Muscle of arm (tissue), 14 donors: ENCODE measurements at places on chromosomes 11 and 22. TPM values are rescaled to one million over a fixed set of nuclear protein-coding genes. Genes with fewer than 3 reads are reported as not detected.

OR8D4 gene
- not detected for polyA plus RNA-seq

SYT7 gene
- 2.0 TPM for polyA plus RNA-seq

TRIM22 gene
- 9.6 TPM for polyA plus RNA-seq

SYTL2 gene
- polyA plus RNA-seq: 85.4 TPM

E2F8 gene
- 20.6 TPM for polyA plus RNA-seq

KRTAP5-1 gene
- not detected for polyA plus RNA-seq

PGR gene
- not detected for polyA plus RNA-seq

HBB gene
- polyA plus RNA-seq: 464 TPM

MFRP gene
- not detected for polyA plus RNA-seq

SULT4A1 gene
- polyA plus RNA-seq: 2.0 TPM
